Activated naive CD4-positive, alpha-beta T cell treated with anti-CD3 and anti-CD28 coated beads for 36 hours (primary cell): ENCODE measurements at places on chromosomes 4 and X.

DNA sequence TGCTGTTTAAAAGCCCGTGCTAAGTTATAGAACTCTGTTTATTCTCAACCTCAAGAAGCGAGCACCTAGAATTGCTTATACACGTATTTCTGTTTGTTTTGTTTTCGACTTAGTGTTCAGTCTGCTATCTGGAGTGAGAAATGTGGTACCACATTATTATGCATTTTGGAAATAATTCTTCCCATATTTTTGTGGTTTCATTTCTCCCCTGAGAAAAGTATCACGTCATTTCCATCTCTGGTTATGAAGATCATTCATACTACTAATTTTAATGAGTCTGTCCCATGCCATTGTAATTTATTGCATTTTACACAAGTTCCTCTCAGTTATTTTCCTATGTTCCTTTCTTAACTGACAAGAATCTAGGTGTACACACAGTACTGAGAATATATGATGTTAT is 186.0 kb downstream of the DCHS2 start:
- DNase-seq: no peak

DNA sequence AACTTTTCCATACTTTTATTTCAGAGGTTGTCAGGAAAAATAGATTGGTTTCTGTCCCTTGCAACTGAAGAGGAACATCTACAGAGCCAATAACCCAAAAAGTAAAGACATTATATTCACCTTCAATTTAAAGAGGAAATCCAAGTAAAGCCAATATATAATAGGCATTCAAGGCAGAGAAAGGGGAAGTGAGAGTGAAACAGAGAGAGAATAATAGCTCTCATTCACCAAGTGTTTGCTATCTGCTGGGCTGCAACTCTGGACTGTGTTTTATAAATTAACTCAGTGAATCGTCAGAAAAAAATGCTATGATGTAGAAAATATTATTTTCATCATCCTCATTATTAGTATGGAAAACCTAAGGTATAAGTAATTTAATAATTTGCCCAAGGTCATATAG is 448.5 kb downstream of the TRAM1L1 start:
- DNase-seq: no peak

GRCh38 chrX:47748576-47748975 is 88.1 kb upstream of the ZNF81 start:
- DNase-seq: no peak

- DNase-seq: peak; percentile 73
Measured at GRCh38 chr4:6769233-6769988, 13.1 kb upstream of the KIAA0232 start.

DNA sequence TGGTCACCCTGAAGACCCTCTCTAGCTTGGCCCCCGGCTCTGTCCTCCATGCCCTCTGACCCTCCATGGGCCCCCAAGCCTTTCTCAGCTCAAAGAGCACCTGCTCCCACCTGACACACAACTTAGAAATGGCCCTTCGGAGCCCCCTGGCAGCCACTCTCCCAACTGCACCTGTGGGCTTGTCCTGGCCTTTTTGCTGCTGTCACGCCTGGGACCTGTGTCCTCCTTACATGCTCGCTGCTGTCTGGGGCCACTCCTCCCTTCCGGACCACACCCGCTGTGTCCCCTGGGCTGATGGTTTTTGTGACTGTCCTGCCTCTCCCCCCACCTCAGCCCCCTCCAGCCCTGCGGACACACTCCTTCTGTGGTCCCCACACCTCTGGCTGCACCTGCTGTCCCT is 106.2 kb upstream of the AFAP1 start:
- no peak for DNase-seq

DNA sequence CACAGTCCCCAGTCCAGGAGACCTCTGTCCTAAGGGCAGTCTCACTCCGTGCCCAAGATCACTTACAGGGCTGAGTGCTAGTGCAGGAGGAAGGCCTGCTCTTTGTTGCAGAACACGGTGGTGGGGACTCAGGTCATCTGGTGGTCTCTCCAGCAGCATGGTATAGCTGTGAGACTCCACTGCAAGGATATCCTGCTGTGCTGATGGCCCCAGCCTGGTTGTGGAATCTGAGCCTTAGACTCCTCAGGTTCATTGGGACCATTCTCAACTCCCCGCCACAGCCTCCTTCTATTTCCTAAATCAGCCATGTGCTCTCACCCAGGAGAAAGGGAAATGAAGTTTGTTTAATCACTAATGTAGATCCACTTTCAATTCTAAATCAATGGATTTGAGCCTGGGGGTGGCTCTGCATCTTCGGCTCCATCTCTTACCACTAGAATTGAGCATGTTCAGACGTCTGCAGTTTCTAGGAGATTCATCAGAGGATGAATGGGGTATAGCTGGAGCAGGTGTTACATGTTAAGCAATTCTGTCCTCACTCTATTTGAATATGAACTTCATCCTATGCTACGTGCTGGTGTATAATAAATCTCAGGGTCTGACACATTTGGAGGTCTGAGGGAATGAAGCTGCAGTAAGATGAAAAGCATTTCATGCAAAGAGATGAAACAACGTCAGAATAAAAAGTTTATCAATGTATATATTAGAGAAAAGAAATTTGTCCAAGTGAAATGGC is 189.2 kb downstream of the MGST2 start:
- no peak for DNase-seq

DNA sequence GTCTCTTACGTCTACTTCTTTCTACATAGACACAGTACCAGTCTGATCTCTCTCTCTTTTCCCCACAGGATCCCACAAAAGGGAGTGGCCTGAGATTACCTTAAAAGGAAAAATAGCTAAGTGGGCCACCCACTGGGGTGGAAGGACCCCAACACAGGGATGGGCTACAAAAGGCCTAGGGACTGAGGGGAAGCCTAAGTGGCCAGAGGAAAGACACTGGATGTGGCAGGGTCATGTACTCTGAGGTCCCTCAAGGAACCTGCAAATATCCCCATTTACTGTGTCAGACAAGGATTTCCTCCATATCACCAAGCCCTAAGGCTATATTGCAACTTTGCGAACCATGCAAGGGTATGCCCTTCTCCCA is 6.5 kb upstream of the PRDX4 start:
- DNase-seq: no peak

DNA sequence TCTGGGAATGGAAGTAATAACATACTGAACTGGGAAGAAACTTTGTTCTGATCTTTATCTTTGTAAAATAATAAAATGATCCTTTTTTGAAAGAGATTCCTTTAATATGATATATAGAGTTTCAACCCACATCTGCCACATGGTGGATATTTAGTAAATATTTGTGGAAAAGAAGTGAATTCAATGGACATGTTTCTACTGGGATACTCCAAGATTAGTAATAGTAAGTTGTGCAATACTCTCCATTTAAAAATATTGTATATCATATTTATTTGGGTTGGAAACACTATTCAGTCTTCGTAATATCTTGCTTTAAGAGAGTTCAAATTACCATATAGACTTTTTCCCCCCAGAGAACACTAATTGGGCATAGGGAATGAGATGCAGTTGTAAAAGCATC is 17.8 kb upstream of the ARSJ start:
- no peak for DNase-seq

DNA sequence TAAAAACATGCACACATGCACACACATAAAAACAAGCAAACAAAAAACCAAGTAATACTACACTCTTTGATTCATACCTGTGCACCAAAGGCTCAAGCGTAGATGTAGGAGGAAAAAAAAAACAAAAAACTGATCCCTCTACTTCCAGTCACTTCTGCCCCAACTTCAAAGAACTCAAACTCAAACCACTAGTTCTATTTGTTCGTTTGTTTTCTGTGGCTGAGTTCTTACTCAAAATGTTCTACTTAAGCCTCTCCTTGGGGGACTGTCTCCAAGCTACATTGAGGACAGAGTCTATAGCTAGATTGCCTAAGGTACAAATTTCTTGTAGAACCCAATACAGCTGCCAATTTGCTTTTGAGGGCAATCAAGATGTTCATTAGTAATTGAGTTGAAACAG is 171.0 kb upstream of the ATOH1 start:
- no peak for DNase-seq

DNA sequence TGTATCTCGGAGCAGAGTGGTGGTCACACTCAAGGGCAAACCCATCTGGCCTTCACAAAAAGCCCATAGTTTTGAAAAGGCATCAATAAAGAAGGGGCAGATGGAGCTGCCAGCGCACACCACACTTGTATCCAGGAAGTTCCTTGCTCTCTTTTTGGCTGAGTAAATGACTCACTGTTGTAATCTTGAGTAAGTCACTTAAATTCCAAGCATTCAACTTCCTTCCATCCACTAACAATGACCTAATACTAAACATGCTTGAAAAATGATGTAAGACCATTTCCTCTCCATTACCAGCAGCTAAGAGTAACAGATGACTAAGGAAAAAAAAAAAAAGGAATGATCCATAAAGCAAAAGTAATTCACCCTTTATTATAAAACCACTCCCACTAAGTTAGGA is 32.4 kb upstream of the MYOZ2 start:
- no peak for DNase-seq

GRCh38 chr4:153501578-153501977 is 35.4 kb downstream of the TMEM131L start:
- no peak for DNase-seq

DNA sequence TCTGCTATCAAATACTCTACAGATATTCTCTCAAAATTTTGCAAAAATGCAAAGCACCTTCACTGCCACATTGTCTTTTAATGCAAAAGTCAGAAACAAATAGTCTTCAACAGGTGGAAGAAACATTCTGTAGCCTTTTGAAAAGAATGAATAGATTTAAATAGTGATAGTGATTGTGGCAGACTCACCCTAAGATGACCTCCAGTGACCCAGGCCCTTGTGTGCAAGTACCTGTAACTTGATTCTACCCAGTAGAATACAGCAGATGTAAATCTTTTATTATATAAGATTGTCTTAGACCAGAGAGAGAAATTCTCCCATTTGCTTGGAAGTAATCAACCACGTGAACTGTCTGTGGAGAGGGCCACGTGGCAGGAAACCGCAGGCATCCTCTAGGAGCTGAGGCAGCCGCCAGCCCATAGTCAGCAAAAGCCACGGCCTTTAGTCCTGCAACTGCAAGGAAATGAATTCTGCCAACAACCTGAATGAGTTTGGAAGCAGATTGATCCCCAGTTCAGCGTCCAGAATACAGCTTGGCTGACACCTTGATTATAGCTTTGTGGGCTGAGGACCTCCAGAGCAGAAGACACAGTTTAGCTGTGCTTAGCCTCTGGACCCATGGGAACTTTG is 272.5 kb downstream of the ARHGAP10 start:
- DNase-seq: no peak

GRCh38 chr4:128378668-128379067 is 91.1 kb upstream of the PGRMC2 start:
- DNase-seq: no peak

DNA sequence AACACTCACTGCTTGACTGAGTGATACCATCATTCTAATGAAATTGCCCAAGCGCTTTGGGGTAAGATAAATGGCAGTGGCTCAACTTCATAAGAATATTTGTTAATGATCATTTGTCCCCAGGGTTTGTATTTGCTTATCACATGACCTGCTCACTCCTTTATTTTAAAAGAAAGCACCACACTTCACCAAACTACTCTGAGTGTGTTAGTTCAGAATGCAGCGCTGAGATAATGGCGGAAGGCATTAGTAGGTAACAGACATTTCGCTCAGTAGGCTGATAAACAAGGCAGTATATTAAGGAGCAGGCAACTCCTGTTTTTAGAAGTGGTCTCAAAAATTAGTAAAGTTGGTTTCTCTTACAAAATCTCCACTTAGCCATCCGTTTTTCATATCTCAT is 1.6 kb downstream of the SNX25 start:
- DNase-seq: no peak

GRCh38 chr4:152243206-152243605 is 292.7 kb downstream of the FBXW7 start:
- DNase-seq: no peak

- DNase-seq: no peak
Measured at GRCh38 chr4:46894826-46895225, 14.2 kb downstream of the COX7B2 start.

DNA sequence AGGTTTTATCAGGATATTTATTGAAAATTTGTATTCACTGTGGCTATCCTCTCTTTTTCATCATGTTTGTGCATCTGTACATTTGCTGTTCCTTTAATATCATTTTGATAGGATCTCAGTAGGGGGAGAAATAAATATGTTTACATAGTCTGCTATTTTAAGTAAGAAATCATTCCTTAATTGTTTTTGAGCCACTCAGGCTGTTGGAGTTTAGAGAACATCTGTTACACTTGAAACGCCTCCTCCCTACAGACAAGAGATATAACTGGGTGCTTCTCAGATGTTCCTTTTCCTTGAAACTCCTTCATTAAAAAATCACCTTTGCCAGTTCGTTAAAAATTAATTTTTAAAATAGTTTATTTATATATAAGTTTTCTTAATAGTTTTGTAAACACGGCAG is 59.4 kb downstream of the QRFPR start:
- no peak for DNase-seq

DNA sequence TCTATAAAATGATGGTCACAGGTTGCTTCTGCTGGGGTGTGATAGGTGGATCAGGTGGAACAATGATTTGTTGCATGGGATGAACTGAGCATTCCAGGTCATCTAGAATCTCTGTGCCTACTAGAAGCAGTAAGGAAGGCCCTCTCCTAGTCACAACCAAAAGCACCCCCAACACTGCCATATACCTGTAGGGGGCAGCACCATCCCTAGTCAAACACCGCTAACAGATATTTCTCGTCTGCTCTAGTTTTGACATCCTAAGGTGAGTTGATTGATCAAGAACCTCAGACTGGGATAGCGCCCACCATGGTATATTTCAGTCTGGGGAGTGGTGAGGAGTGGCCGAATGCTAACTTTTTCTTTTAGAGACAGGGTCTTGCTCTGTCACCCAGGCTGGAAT is 160.2 kb downstream of the NHS start:
- peak; percentile 73 for DNase-seq

- DNase-seq: no peak
Measured at GRCh38 chr4:13599159-13599558, 28.4 kb downstream of the BOD1L1 start.

GRCh38 chr4:855880-856224 is 29.9 kb upstream of the CPLX1 start:
- no peak for DNase-seq
